NCI-H187 treated with DMSO at 0.1 percent for 48 hours (cell line): ENCODE measurements at places on chromosomes 1 and 21.

- no peak for DNase-seq
These were observed 30.4 kb downstream of the TRIM11 start for GRCh38 chr1:228376262-228376628.

DNA sequence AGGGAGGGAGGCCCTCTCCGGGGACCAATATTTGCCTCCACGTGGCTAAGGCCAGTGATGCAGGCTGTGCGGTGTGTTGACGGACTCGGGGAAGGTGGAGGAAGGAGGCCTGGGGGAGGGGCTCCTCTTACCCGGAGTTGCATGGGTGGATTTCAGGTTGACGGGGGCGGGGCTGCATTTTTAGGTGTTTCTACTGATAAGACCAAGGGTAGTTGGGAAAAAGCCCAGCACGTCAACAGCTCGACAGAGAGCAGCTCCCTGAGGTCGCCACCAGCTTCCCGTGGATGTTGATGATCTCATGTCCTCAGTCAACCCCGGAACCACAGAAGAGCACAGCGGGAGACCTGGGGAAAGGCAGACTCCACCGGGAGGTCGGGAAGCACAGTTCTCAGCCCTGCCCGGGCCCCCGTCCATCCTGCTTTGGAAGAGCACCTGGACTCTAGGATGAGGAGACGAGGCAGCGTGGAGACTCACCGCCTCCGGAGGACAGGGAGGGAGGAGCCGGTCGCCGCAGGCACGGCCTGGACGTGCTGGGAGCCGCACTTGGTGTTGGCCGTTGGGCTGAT, 32.9 kb upstream of the COL6A1 start:
- no peak for DNase-seq

DNA sequence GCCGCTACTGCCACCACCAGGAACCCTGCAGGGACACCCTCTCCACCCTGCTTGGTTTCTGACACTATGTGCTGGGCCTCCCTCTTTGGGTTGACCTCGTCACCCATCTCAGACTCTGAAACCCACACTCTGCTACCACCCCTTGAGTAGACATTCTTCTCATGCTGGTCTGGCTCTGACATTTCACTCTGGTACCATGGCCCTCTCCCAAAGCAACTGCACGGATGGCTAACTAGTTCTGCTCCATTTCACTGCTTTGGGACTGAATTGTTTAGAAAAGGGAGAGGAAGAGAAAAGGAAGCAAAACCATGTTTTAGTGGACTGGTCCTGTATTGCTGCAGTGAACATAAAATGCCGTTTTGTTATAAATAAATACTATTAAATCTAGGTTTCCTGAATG, 137.8 kb downstream of the KCNK2 start:
- no peak for DNase-seq

DNA sequence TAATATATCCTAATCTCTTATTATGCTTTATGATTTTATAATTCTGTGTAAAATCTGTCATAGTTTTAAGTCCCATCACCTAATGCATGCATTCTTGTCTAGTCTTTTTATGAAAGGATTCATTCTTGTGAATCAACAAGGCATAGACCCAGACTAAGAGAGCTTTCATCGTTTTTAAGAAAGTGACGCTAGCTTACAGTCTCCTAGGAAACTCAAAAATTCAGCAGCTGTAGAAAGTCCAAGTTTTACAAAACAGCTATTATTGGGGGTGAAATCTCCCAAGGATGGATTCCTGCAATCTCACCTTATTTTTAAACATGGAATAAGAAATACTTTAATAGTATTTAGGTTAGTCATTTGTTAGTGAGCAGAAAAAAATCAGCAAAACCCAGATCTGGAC, 104.7 kb downstream of the NCAM2 start:
- DNase-seq = no peak

- DNase-seq = no peak
These were observed 93.3 kb upstream of the ZNHIT6 start for GRCh38 chr1:85801520-85801919.

DNA sequence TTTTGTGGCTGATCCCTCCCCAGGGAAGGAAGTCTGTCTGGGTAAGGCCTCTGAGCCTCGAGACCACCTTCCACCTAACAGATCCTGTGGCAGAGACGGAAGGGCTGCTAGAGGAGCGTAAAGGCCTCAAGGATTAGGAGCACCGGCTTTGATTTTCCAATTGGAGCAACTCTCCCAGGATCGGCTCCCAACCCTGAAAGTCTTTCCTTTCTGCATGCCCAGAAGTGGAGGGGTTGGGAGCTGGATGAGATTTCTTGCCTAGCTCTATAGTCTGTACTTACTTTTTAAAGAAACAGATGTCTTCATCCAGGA, 41.4 kb downstream of the ELK4 start:
- DNase-seq = no peak

DNA sequence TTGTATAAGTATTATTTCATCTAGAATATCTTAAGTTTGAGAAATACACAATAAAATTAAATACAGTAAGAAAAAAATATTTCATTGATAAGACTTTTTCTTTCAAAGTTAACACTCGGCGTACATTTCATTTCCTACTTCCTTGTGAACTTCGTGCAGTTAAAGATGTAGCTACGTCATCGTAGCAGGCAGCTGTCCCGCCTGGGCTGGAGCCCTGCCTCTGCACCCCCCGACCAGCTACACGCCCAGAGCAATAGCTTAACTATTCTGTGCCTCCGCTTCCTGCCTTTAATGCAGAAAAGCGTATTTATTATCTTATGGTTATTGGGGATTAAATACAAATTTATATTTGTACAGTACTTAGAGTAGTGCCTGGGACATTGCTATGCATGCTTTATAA, 53.5 kb downstream of the CLSTN1 start:
- no peak for DNase-seq

DNA sequence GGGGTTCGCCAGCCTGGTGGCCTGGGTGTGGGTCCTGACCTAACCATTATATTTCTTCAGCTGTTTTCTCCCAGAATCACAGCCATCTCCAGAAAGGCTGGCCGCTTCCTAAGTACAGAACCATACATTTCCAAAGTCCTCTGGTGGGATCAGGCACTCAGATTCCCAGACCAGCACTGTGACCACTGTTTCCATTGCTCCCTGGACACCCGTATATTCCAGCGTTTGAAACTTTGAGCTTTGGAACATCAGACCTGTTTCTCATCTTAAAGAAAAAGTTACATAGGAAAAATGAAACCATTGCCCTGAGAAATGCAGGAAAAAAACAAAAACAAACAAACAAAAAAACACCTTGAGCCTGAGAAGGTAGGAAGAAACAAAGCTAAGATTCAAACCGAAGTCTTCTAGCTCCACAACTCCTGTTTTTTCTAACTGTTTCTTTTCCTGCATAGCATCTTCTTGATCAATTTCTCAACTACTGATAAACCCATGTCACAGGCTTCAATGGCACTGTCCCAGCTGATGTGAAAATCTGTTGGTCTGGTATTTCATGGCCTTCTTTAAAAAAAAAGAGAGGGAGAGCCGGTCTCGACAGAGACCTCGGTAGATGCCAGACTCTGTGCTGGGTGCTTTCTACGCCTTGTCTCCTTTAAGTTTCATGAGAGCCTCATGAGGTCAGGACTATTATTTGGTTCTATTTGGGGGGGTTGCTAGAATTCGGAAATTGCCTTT, 221.3 kb downstream of the TOMM20 start:
- DNase-seq = no peak

- DNase-seq = no peak
These were observed 183.6 kb upstream of the UBE2U start for GRCh38 chr1:64019818-64020217.

GRCh38 chr1:8294170-8294697, 23.7 kb upstream of the SLC45A1 start:
- DNase-seq = no peak

DNA sequence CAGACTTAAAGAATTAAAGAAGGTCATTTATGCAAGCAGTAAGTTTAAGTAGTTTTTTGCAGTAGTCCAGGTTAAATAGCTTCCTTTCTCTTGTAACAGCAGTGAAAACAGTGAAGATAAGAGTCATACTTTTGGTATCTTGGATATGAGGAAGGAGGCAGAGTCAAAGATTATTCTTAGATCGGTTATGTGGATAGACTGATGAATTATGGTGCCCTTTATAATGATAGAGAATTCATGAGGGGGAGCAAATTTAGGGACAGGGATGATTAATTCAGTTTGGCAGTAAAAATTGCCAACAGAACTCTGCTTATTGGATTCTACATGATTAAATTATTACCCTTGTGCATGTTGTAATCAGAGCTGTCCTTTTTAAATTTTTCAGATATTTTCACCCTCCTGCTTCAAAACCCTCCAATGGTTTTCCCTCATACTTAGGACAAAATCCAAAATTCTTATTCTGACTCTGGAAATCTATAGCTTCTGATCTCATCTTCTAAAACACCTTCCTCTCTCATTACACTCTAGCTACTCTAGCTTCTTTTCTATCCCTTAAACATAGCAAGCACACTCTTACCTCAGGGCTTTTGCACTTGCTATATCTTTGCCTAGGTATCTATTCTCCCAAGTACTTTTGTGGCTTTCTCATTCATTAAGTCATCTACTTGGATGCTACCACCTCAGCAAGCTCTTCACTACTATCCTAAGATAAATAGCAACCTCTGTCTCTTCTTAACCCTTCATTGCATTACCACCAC, 79.8 kb downstream of the PKN2 start:
- DNase-seq = no peak

- no peak for DNase-seq
These were observed 298.5 kb downstream of the SRGAP2C start for GRCh38 chr1:121483234-121483633.

GRCh38 chr1:12472156-12472797, 145.7 kb downstream of the DHRS3 start:
- DNase-seq = no peak

DNA sequence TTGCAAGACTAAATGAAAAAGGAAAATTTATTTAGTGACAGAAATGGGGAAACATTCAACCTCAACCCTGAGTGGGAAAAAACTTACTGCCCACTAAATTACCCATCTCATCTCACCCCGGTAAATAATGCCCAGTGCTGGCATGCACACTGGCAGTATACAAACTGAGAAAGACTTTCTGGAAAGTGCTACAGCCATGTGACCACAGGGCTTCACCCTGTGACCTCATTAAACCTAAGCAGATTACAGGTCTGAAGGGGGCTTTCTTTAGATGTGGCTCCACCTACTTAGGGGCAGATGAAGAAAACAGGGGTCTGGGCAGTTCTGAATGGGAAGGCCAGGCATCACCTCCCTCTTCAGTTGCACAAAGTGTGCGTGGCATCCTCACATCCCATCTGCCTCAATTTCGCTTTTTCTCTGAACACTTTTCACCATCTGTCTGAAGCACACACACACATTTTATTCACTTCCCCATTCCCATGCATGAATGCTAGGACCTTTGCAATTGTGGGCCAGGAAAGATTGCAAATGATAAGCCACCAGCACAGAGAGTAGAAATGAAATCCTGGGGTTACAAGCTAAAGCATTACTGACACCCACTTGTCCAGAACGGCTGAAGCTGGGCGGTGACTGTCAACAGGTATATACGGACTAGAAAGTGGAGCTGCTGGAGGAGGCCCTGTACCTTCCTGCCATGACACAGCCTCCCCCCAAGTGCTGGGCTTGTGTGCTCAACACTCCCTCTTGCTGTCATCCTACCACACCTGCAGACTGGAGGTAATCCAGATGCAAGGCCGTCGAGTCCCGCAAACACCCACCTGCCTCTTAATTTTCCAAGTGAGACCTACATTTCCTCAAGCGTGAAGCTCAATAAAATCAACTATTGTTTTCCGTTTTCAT, 2.7 kb downstream of the NADK start:
- no peak for DNase-seq

DNA sequence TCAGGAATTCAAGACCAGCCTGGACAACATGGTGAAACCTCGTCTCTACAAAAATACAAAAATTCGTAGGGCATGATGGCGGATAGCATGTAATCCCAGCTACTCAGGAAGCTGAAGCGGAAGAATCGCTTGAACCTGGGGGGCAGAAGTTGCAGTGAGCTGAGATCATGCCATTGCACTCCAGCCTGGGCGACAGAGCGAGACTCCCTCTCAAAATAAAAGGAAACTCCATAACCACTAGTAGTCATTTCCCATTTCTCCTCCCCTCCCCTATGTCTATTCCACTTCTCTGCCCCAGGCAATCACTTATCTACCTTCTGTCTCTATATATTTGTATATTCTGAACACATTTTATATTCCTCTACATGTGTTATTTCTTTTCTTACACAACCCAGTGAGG, 4.0 kb upstream of the CEP350 start:
- DNase-seq = no peak
